Cardiac muscle cell (in vitro differentiated cells and primary cell): ENCODE measurements at places on chromosomes 4 and X.

- no peak for DNase-seq
Measured at GRCh38 chrX:6770936-6771335, 236.0 kb upstream of the VCX3A start.

GRCh38 chr4:15963576-15963975 is 601 bp upstream of the FGFBP2 start:
- no peak for DNase-seq

DNA sequence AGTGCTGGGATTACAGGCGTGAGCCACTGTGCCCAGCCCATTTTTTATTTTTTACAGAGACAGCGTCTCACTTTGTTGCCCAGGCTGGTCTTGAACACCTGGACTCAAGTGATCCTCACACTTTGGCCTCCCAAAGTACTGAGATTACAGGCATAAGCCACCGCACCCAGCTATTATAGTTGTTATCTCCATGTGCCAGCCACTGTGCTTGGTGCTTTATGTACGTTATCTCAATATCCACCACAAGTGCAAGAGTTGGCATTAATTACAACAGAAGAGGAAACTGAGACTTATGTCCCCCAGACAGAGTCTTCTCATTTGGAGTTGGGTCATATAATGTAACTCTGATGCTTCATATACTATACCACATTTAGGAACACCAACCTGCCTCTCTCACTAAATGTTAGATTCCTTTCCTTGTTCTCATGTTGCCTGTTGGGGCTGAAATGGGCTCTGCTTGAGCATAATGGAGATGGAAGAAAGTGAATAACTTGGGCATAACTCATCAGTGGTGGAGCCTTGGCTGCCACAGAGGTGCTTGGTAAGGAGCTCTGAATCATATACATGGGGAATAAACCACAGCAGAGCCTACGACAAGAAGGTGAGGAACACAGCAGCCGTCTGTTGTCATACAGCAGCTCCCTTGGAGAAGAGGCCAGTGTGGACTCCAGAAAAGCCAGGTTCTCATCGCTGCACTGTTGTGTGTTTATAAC is 84.3 kb downstream of the SPRY1 start:
- DNase-seq: peak; percentile 34

- peak; percentile 38 for DNase-seq
Measured at GRCh38 chr4:153535772-153536513, 69.8 kb downstream of the TMEM131L start.

DNA sequence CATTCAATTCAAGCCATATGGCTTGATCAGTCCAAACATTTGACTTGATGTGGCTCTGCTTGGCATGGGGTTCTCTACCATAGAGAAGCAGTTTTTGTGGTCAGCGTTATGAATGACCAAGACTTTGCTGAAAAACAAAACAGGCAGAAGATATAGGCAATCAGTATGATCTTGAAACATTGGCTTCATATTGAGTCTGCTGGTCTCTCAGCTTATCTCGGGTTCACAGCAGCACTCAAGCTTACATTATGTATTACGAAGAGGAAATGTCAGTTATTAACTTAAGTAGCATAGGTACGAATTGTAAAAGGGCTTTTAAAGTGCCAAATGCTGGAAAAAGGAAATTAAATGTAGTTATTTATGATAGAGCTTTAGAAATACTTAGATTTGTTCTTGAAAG is 99.0 kb downstream of the AFF2 start:
- no peak for DNase-seq
